ENCODE measurements at places on chromosomes 7 and 10.

DNA sequence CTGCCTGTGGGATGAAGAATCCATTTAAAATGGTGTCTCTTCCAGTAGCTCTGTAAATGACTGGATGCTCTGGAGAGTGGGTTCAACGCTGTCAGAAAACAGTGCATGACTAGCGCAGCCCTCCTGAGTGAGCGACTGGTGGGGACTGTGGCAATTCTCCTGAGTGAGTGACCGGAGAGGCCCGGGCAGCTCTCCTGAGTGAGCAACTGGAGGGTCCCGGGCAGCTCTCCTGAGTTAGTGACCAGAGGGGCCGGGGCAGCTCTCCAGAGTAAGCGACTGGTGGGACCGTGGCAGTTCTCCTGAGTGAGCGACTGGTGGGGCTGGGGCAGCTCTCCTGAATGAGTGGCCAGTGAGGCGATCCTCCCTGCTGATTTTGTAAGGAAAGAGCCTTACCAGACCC lies 85.5 kb downstream of the WDR37 start:
- no peak for DNase-seq

- no peak for DNase-seq
Measured at GRCh38 chr10:82961864-82962263, 1086.9 kb downstream of the NRG3 start.

DNA sequence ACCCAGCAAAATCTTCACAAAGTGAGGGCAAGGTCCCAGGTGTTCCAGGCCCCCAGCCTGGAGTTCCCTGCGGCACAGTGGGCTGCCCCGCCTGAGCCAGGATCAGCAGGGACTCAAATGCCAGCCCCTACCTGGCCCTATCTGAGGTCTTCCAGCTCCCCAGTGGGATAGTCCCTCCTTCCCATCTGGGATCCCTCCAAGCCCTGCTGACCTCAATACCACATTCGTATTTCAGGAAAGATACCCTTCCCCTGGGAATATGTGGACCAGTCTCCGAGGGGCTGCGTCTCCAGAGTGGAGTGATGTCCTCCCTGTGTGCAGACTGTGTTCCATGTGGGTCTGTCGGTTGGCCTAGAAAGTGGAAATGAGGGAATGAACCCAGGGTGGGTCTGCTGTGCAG lies 40.9 kb downstream of the ELFN1 start:
- peak; percentile 40 for DNase-seq

DNA sequence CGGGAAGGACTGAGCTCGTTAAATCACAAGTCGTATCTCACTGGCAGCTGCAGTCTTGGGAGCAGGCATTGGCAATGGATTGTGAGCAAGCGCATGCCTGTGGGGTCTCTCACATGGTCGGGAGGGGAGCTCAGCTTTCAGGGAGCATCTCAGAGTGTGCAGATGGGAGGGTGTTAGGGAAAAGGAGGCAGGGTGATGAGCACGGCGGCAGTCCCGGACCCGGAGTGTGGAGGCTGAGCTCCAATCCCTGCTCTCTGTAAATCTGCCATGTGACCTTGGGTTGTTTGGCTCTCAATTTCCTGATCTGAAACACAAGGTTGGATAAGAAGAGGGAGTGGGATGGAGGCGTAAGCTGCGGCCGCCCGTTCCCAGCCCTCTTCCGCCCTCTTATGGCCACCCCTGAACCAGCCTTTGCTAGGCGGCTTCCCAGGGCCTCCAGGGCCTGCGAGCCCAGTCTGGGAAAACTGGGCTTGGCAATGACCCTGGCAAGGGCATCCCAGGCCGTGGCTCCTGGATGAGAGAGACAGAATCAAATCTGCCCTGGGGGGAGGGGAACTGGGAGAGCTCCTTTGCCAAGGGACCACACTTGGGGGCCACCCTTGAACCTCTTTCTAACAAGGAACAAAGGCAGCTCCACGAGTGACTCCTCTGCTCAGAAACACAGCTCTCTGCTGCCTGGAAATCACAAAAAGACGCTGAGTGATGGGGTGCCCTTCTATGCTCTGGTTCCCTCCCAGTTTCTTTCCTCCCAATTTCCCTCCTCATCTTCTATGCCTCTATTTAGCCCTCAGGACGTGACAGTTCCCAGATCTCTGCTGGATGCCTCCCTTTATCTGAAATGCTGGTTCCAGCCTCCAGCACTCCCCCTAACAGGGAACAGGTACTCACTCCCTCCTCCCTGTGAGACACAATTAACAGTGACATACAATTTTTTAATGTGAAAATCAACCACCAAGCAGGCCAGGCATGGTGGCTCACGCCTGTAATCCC lies 41.7 kb upstream of the LOXL4 start:
- DNase-seq, result peak; percentile 61

DNA sequence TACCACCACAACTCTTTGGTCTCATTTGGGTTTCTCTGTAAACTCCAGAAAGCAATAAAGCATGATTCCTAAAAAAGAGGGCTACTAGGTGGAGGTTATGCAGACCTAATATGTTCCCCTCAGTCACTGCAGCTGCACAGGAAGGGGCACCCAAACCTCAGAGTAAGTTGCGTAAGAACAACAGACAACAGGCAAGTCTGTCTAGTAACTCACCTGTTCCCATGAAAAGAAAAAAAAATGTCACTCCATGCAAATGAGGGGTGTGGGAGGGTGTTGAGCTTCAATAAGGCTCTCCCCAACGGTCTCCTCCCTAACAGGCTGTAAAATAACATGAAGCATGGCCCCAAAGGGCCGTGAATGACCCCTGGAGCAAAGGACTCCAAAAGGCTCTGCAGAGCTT lies 461.4 kb downstream of the KCNMA1 start:
- no peak for DNase-seq

GRCh38 chr10:71644307-71645180 lies 75.0 kb downstream of the C10orf105 start:
- no peak for DNase-seq

GRCh38 chr10:82924711-82925110 lies 1049.7 kb downstream of the NRG3 start:
- DNase-seq, result no peak

GRCh38 chr7:35380739-35381224 lies 126.9 kb upstream of the TBX20 start:
- DNase-seq, result no peak

DNA sequence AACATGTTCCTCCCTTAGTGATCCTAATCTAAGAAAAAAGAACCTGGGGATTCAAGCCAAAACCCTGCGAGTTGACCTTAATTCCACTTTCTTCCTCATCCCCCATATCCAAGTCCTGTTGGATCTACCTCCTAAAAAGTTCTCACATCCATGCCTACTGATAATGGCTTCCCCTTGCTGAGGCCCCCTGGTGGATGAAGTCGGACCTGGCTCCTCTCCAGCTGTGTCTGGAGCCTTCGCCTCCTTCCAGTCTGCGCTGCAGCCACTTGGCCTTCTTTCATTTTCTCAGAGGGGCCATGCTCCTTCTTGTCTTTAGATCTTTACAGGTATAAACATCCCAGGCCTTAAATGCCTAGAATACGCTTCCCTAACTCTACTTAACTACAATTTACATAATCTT lies 8.1 kb downstream of the PDE1C start:
- DNase-seq, result peak; percentile 53

- DNase-seq, result no peak
Measured at GRCh38 chr7:44768628-44769371, 20.2 kb downstream of the ZMIZ2 start.

- DNase-seq, result no peak
Measured at GRCh38 chr7:151456782-151457181, 16.8 kb upstream of the CRYGN start.

Measured in tibial artery (tissue), 4 donors.